Activated T-cell treated with anti-CD3 and anti-CD28 coated beads, Interleukin-2, amount 50 U/mL, for 48 hours (primary cell): ENCODE measurements at places on chromosomes 1 and 21.

DNA sequence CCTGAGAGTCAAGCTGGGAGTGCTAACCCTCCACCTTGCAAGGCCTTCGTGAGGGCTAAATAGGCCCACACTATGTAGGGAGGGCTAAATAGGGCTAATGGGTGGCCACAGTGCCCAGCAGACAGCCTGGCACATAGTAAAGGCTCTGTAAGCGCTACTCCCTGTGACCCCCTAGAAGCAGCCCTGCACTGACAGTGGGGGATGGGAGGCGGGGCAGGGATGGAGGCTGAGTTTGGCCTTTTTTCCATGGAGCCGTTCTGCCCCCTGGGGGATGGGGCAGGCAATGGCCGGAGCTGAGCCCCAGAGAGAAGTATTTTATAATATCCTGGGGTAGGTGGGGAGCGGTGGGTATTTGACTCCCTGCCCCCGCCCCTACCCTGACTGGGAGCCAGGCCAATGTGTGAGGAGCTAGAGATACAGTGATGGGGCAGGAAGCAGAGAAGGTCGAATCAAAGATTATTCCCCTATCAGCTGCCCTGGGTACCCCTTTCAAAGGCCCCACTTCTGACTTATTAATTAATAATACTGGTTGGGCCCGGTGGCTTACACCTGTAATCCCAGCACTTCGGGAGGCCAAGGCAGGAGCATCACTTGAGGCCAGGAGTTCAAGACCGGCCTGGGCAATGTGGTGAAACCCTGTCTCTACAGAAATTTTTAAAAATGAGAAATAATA lies 42.3 kb downstream of the LACTBL1 start:
- DNase-seq = peak; percentile 64

DNA sequence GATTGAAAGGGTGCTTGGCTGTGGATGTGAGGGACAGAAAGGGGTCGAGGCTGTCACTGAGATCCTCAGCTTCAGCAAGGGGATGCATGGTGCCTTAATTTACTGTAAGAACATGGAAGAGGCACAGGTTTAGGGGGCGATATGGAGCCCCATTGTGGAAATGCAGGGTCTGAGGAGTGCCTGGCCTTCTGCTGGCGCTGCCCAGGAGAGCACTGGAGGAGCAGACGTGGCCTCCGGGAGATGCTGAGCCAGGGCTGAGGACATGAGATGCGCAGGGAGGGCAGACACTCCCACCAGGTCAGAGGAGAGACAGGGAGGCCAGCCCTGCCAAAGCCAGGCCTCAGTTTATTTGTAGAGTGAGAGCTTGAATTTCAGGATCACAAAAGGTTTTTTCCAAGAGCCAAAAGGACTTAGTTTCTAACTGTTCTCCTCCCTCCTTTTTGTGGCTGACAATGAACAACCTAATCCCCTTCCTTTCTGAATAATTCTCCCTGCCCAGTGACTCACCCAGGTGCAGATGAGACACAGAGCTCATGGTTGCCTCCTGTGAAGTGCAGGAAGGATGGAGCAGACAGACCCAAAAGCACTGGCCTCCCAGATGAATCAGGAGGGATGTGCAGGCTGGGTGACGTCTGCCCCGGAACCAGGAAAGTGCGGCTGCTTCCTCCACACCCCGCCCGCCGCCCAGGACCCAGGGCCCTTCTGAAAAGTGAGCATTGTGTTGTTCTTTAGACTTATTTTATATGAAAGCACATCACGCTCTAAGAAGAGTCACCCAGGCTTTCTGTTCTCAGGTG lies 73.0 kb upstream of the TMPRSS2 start:
- no peak for DNase-seq

GRCh38 chr1:223052931-223053330 lies 90.1 kb downstream of the TLR5 start:
- no peak for DNase-seq

DNA sequence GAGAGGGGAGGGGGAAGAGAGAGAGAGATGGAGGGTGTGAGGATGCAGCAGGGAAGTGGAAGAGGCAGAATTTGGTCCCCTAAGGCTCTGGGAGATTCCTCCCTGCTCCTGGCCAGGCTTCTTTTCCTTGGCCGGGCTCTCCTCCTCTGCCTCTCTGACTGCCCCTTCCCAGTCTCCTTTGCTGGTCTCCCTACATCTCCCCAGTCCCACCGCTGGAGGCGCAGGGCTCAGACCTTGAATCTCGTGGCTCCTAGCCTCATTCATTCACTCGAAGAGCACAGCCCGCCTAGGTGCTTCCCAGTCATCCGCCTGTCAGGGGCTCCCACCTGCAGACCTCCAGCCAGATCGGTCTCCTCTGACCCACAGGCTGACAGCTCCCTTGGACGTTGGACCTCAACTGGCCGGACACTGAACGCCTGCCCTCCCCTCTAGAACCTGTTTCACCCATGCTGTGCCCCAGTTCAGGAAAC lies 76.5 kb downstream of the VWA5B1 start:
- DNase-seq = peak; percentile 41

- DNase-seq = no peak
These were observed 99.5 kb upstream of the DUSP10 start for GRCh38 chr1:221841251-221841982.

GRCh38 chr1:70090141-70090540 lies 115.2 kb downstream of the LRRC40 start:
- no peak for DNase-seq

- peak; percentile 31 for DNase-seq
These were observed 95.5 kb upstream of the DPT start for GRCh38 chr1:168824418-168825065.

DNA sequence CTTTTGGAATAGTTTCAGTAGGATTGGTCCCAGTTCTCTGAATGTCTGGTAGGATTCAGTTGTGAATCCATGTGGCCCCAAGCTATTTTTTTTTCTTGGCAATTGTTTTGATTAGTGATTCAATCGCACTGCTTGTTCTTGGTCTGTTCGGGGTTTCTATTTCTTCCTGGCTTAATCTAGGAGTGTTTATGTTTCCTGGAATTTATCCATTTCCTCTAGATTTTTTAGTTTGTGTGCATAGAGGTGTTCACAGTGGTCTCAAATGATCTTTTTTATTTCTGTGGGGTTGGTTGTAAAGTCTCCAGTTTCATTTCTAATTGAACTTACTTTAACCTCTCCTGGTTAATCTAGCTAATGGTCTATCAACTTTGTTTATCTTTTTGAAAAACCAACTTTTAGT lies 117.6 kb downstream of the NME7 start:
- no peak for DNase-seq

GRCh38 chr1:229990326-229990725 lies 76.7 kb upstream of the GALNT2 start:
- no peak for DNase-seq
